Immature natural killer cell (primary cell): ENCODE measurements at places on chromosomes 3 and 15.
A peak's percentile ranks its signal among the peaks of the same experiment; 100 is the strongest.

DNA sequence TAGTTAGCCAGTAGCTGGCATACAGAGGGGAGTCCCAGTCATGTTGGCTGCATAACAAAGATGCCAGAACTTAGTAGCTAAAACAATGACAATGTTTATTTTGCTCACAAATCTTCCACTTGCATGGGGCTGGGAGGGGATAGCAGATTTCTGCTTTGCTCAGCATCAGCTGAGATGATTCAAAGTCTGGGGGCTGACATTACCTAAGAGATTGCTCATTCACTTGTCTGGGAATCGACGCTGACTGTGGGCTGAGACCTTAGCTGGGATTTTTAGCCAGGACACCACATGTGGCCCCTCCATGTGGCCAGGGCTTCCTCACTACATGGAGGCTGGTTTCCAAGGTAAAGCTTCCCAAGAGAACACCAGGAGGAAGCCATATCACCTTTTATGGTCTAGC, 12.7 kb upstream of the CFAP100 start:
- peaks cover 9% of the 10 kb centered on the region for H3K27me3 ChIP-seq
- H3K4me3 ChIP-seq, result no peak overlapping the region
- H3K27ac ChIP-seq, result no peak overlapping the region
- no peak for DNase-seq
- H3K36me3 ChIP-seq, result no peaks in the 10 kb centered on the region

- DNase-seq, result no peak
- peaks cover 37% of the 10 kb centered on the region for H3K4me1 ChIP-seq
- H3K27ac ChIP-seq, result peak overlapping the region; percentile 83
- H3K27me3 ChIP-seq, result no peaks in the 10 kb centered on the region
- peaks cover 13% of the 10 kb centered on the region for H3K36me3 ChIP-seq
These were observed 26.2 kb downstream of the ATOSA start for GRCh38 chr15:52652984-52653383.

DNA sequence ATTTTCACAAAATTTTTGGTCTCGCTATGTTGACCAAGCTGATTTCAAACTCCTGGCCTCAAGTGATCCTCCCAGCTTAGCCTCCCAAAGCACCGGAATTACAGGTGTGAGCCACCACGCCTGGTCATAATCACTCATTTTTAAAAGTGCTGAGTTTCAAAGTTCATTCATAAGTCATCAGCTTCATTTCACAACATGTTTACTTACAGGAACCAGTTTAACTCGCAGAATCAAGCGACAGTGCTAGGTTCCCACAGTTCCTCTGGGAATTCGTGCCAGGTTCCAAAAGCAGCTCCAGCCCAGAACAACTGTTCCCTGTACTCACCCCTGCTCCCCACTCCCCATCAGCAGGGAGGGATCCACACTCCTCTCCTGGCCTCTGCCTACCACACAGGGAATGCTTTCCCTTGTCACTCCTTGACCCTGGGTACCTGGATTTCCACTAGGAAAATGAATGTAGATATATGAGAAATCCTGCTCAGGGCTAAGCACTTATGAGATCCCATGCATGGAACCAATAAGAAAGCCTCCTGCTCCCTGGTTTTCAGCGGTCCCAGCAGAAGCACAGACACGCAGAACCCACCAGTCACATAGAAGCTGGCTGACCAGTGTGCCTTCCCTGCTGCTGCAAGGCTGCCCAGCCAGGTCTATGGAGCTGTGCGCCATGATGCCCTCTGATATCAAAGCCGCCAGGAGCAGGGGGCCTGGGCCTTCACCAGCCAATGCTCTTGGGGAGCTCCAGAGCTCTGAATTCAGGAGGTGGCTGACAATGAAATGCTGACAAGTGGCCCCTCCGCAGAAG, 72.3 kb downstream of the ITGB5 start:
- H3K27ac ChIP-seq, result no peak overlapping the region
- no peaks in the 10 kb centered on the region for H3K36me3 ChIP-seq
- peaks cover 5% of the 10 kb centered on the region for H3K27me3 ChIP-seq
- peaks cover 14% of the 10 kb centered on the region for H3K4me1 ChIP-seq

GRCh38 chr3:42031808-42032480, 59.2 kb upstream of the TRAK1 start:
- H3K4me3 ChIP-seq, result no peak overlapping the region
- peaks cover 16% of the 10 kb centered on the region for H3K4me1 ChIP-seq
- peaks cover 8% of the 10 kb centered on the region for H3K27me3 ChIP-seq
- DNase-seq, result no peak

DNA sequence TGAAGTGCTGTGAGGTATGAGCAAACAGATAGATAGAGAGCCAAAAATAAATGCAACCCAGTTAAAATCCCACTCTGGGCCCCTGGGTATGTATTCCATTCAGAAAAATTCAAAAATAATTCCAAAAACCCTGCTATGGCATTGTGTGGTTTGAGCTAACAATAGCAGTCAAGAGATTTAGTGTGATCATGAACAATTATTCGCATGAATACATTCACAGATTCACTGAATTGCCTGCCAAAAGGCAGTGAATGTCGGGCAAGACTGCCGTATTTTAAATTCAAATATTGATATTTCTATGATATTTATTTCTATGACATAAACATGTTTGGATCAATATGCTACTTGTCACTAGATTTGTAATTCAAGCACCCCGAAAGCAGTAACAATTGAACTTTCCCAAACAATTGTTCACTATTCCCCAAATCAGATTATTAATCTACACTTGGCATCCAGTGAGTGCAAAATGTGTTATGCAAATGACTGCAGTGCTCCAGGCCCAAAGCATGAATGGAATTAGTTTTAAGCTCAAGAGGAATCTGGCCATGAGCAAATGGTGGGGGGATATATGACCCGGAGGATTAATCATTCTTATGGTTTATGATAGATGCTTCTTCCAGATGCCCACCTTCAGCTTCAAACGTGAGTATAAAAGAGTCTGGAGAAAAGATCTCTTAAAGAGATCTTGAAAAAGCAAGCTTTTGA, 417.0 kb upstream of the MEIS2 start:
- DNase-seq, result no peak
- H3K36me3 ChIP-seq, result no peaks in the 10 kb centered on the region
- no peaks in the 10 kb centered on the region for H3K4me1 ChIP-seq
- no peak overlapping the region for H3K4me3 ChIP-seq
- peaks cover 1% of the 10 kb centered on the region for H3K27me3 ChIP-seq
